IPS-NIHi11 (cell line): ENCODE measurements at places on chromosomes 2 and 18.

- DNase-seq: no peak
Measured at GRCh38 chr2:2256011-2256410, 75.1 kb downstream of the MYT1L start.

DNA sequence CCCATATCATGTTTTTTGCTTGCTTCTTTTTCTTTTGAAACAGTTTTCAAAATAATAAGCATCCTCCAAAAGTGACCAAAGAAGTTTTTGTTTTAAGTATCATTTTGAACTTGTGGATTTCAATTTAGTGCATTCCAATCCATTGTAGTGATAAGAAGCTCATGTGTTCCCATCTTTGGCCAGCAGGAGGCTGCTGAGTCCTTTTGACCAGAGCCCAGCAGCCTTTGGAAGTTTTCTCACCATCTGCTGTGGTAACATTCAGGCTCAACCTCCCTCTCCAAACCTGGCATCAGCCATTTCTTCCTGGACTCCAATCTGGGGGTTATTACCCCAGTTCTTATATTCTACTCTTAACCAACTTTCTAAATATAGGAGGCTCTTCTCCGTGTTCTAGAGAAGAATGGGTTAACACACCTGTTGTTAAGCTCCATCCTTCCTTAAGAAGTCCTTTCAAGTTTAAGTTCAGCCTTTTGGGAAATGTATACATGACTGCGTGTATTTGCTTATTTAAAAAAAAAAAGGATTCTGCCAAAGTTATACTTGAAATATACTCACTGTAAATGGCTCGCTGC is 39.0 kb upstream of the MAL start:
- peak; percentile 76 for DNase-seq

GRCh38 chr2:197239434-197239833 is 71.1 kb downstream of the ANKRD44 start:
- DNase-seq: no peak

- peak; percentile 67 for DNase-seq
Measured at GRCh38 chr2:41836948-41837347, 210.9 kb upstream of the PKDCC start.

GRCh38 chr18:60279391-60279790 is 93.2 kb downstream of the MC4R start:
- no peak for DNase-seq

GRCh38 chr2:64905338-64906024 is 83.7 kb upstream of the SLC1A4 start:
- no peak for DNase-seq

GRCh38 chr2:1886405-1886992 is 142.2 kb upstream of the PXDN start:
- peak; percentile 82 for DNase-seq

DNA sequence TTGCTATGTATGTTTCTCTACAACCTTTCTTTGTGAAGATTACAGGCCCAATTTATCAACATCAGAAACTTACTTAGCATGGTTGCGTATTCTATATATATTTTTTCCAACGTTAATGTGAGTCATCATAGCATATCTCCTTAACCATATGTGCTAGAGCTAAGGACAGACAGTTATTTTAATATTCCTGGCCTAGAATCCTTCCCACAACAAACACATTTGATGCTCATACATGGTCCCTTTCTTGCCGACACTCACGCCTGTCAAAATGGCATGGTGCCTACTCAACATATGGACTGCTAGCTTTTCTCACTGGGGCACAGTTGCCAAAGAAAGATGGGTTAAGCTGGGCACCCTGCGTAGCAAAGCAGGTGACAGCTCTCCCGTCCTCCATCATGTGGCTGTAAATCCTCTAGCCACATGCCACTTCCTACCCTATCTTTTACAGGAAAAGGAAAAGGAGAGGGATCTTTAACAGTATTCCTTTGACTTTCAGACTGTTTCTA is 75.2 kb upstream of the GALNT5 start:
- no peak for DNase-seq

- no peak for DNase-seq
Measured at GRCh38 chr18:62979176-62979575, 263.8 kb downstream of the PHLPP1 start.

GRCh38 chr2:101625387-101625786 is 72.1 kb upstream of the MAP4K4 start:
- no peak for DNase-seq

DNA sequence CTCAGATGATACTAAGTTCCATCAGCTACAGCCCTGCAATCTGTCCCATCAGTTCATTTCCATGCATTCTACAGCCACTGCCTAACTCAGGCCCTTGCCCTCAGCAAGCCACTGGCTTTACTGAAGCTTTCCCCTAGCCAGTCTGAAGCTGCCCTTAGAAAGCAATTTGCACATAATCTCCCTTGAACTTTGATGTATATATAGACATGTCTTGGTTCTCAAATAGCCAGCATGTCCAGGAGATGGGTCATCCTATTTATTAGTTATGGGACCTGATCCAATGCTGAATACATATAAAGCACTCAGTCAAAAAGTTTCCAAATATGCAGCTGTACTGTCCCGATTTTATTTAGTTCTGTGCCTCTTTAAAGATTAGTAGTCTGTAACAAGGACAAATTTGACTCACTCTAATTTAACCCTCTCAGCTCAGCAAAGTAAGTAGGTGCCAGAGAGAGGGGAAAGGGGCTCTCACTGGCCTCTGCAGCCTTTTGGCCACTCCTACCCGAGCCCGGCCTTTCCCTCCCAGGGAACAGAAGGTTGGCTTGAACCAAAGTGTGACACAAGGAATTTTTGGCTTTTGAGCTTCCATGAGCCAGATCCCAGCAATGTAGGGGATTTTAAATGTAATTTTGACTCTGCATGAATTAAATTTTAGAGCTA is 70.7 kb downstream of the CCDC93 start:
- DNase-seq: no peak

GRCh38 chr2:45320956-45321355 is 290.1 kb downstream of the SRBD1 start:
- no peak for DNase-seq

- DNase-seq: peak; percentile 59
Measured at GRCh38 chr2:57497489-57498096, 549.0 kb upstream of the VRK2 start.

GRCh38 chr2:240347373-240347940 is 88.0 kb upstream of the GPC1 start:
- DNase-seq: no peak

- peak; percentile 42 for DNase-seq
Measured at GRCh38 chr18:23635283-23636070, 27.2 kb downstream of the ANKRD29 start.

DNA sequence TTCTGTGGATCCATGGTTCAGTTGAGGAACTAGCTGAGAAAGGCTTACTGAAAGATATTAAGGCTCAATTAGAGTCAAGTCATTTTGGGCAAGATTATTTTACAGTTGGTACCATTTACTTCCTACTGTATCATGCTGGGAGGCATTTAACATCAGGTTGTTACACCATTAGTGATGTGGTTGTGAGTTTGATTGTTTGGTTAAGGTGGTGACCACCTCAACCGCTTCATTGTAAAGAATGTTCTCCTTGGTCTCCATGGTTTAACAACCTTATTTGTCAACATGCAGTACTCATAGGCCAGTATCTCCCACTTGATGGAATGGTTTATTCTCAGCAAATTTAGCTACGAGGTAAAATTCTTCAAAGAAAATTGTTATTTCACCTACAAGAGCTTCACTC is 34.1 kb downstream of the HRH4 start:
- DNase-seq: no peak

DNA sequence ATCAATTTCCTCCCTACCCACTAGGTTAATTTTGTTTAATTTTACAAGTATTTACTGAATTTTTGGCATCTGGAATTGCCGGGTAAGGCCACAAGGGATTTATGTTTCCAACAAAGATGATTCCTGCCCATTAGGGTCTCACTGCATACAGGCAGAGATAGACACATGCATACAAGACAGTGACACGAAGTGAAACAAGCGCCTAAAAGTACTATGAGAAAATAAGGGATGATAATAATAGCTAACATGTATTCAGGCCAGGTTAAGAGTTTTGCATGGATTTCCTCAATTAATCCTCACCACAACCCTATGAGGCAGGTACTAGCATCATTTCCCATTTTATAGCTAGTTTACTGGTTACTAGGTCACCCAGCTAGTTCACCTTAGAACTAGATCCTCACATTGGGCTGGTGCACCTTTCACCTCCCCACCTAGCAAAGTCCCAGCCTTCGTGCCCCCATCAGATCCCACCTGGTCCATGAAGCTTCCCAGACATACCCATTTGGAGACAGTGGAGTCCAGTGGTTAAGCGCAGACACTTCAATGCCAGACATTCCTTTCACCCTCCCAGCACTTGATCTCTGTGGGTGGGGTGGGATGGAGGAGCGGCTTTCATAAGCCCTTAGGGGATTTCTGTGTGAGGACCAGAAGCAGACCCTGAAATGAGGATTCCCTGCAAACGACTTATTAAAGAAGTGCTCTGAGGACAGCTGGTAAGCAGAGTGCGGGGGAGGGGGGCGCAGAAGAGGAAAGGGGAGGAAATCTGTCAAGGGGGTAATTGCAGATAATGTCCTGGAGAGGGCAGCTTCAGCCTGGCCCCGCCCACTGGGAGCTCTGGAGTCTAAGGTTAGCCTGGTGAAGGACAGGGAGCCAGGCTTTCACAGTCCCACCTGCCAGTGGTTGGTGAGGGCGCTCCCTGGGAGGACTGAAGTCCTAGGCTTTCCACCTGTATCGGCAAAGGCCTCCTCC is 5.8 kb upstream of the DGUOK start:
- peak; percentile 86 for DNase-seq

- DNase-seq: no peak
Measured at GRCh38 chr2:222653280-222653679, 2.6 kb downstream of the FARSB start.

GRCh38 chr2:2171624-2172023 is 159.5 kb downstream of the MYT1L start:
- DNase-seq: no peak

DNA sequence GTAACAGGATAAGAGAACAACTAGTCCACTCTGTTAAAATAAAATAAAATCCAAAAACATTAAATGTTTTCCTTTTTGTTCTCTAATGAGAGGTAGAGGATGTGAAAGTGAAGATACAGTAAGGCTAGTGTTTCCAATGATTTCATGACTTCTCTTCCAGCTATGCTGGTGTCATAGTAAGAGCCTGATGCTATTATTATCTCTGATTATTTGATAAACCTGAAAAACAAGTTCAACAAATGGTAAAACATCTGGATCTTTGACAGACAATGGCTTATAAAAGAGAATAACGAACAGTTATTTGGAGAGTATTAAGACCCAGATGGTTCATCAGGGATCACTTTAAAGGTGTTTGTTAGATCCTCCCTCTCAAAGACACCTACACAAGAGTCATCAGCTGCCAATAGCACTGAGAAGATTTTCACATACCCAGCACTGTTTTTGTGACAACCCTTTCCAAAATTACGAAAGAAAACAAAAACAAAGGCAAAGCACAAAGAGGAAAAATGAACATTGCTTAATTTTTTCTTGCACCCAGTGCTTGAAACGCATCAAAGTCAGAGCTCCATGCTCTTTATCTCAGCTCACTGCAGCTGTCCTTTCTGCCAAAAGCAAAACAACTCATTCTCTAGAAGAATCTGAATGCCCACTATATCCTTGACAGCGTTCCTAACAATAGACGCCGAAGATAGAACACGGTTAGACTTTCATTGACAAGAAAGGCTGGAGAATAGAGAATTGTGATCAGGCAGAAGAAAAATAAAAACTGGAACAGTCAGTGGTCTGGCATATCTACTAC is 168.6 kb downstream of the SLC8A1 start:
- no peak for DNase-seq

GRCh38 chr2:45191976-45192375 is 182.7 kb upstream of the SIX2 start:
- no peak for DNase-seq

DNA sequence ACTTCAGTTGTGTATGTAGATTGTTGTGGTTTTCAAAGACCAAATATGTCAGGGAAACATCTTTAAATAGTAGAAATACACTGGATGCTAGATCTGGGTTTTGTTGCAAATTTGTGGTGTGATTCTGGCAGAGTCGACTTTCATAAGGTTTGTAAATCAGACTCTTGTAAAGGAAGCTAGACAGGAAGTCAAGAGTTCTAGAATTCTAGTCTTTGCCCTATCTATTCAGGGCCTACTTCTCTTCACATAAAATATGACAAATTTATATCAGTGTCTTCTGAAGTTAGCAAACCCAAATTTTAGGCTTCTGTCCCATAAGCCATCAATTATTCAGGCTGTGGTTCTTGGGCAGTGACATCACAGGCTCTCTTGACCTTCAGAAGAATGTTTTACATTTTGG is 1579.2 kb upstream of the PIK3C3 start:
- DNase-seq: no peak

DNA sequence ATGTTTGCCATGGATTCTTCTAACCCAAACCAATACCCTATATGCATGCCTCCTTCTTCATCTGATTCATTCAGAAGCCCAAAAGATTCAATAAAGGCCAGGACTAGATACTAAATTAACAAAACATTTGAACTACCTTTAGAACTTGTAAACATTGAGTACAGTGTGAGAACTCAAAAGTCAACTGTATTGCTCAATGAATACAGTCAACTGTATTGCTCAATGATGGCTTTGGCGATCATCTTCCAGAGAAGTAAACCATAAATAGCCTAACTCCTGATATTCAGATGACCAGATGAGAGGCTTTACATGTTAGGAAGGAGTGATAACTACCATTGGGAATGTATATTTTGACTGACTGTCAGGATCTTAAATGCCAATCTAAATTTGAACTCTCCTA is 206.5 kb upstream of the ITGA4 start:
- no peak for DNase-seq

DNA sequence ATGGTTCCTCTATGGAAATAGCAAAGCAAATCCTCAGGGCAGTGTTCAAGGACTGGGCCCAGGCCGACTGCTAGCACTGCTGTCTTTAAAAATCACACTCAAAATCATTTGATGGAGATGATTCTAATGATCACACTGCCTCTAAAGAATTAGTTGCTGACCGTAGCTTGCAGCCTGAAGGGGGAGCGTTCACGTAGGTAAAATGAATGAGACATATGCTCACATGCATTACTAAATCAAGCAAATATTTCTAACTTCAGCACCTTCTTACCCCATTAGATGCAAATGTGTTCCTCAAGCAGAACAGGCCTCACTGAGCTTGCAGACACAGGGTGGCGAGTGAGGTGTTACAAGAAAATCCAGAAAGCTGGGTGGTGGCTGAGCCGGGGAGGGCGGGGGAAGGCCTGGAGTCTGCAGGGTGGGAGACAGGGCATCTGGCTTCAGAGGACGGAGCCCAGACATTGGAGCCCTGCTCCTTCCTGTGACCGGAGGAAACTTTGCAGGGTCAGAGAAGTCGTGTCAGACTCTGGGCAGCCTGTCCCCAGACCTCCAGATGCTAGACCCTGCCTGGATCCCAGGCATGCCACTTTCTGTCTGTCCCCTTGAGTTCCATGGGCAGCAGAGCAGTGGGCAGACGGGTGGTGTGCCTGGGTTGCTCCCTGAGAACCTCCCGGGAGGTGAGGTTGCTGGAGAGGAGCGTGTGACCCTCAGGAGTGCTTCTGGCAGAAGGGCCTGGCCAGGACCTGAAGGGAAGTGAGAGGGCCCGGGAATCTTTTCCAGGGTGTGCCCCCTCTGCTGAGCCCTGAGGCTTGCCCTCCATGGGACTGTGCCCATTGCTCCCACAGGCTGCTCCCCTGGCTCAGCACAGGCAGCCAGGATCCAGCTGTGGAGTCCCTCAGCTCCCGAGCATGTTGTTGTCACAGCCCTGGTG is 7.1 kb upstream of the NPPC start:
- no peak for DNase-seq

- no peak for DNase-seq
Measured at GRCh38 chr2:207768168-207768865, 1.4 kb downstream of the FZD5 start.

- no peak for DNase-seq
Measured at GRCh38 chr18:62875323-62875722, 160.0 kb downstream of the PHLPP1 start.
